Fibroblast of skin of back (primary cell): ENCODE measurements at places on chromosomes 13 and 19.

DNA sequence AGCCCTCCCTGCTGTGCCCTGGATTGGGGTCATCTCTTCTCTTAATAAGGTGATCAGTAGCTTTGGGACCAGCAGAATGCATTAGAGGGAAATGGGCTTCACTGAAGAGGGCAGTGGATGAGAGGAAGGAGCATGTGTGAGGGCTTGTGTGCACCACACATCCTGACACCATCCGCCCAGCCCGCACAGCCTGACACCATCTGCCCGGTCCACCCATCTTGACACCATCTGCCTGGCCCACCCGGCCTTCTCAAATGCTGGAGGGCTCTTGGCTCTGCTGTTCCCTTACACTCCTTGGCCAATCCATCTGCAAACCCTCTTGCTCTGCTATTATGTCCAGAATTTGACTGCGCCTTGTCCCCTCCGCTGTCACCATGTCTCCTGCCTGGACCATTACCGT is 41.8 kb downstream of the BICRA start:
- no peak for DNase-seq

- DNase-seq: no peak
Measured at GRCh38 chr19:39871886-39872866, 26.0 kb upstream of the FBL start.

DNA sequence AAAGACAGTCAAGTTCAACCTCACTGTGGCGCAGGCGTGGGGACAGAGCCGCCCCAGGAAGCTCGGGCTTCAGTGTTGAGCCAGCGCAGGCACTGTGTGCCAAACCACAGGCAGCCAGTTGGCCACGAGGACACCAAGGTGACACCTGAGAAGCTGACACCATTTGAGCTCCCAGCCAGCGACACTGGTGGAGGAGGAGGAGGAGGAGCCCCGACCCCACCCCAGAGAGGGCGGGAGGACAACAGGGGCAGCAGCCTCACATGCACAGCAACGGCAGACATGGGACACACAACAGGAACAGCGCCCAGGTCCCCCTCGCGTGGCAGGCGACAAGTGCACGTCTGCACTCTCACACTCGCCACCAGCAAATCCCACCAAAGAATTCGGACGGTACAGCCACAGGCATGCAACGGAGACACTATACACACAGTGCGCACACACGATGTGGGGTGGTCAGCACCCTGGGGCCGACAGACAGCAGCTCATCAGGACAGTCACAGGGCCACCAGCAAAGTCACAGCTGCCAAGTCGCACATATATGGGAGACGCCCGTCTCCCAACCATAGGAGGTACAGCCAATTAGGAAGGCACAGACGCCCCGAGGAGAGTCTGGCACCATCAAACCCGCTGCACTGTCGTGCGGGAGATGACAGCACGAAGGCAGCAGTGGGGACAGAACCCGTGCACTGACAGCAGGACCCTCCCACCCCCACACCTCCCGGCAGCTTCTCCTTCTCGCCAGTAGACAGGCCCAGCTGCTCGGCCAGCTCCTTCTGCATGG is 3.4 kb downstream of the EIF3G start:
- no peak for DNase-seq

GRCh38 chr13:33624740-33625139 is 193.2 kb upstream of the RFC3 start:
- DNase-seq: no peak

- DNase-seq: no peak
Measured at GRCh38 chr13:69300131-69300530, 807.5 kb upstream of the ATXN8OS start.

DNA sequence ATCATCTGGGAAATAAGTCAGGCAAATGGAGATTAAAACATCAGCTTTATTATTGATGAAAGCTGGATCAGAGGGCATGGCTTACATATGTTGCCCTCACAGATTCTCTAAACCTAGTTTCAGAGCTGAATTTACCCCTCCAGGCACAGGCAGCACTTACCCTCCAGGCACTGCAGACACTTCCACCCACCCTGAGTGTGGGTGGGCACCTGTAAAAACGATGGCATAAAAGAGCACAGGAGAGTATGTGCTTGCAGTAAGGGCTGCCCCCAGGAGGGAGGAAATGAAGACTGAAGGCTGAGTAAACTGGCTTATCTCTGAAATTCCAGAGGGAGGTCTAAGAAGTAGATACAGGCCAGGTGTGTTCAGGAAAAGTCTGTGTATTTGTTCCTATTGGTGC is 185.0 kb upstream of the HTR2A start:
- DNase-seq: no peak

GRCh38 chr19:48310227-48310626 is 15.1 kb upstream of the EMP3 start:
- DNase-seq: no peak
